ENCODE measurements at places on chromosomes 3 and 15. TPM values are rescaled to one million over a fixed set of nuclear protein-coding genes. Genes with fewer than 3 reads are reported as not detected.

- DNase-seq: peak; percentile 48
Observed at GRCh38 chr15:45714590-45715488, 80.0 kb downstream of the SQOR start.

DNA sequence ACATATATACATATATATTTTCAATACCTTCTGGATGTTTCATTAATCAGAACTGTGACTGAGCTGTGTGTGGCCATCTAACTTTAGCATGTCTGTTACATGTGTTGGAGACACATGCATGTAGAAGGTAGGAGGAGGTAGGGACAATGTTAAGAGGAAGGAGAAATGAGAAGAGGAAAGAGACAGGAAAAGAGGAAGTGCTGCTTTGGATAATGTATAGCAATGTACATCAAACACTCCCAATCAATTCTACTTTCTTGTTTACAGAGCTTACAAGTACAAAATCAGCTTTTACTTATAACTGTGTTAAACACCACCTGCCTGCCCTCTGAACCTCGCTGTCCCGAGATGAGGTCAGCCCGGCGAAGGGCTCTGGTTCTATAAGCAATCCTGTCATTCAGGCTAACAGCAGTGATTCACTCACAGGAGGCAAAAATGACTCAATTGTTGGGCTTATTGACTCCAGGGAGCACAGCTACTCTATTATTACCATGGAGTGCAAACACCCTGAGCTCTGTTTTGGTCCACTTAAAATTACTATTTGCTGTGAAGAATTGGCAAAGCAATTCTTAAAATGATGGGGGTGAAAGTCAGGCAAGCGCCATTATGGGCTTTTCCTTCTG is 188.9 kb downstream of the MEIS2 start:
- no peak for DNase-seq

Gene GOLGA6C
- not detected for total RNA-seq

DNA sequence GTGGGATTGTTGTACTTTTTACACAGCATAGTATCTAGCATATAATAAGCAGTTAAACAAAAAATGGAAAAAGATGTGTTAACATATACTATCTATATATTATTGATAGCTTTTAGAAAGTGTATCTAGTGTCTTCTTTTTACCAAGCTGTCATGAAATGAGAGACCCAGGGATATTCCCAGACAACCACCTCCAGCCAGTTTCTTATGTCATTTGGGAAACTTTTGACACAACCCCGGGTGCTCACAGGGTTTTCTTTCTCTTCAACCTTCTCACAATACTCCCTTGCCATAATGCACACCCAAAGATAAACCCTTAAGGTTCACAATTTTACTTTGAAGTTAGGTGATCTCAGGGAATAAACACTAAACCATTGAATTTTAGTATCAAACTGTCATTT is 4.8 kb upstream of the PLA1A start:
- no peak for DNase-seq

DNA sequence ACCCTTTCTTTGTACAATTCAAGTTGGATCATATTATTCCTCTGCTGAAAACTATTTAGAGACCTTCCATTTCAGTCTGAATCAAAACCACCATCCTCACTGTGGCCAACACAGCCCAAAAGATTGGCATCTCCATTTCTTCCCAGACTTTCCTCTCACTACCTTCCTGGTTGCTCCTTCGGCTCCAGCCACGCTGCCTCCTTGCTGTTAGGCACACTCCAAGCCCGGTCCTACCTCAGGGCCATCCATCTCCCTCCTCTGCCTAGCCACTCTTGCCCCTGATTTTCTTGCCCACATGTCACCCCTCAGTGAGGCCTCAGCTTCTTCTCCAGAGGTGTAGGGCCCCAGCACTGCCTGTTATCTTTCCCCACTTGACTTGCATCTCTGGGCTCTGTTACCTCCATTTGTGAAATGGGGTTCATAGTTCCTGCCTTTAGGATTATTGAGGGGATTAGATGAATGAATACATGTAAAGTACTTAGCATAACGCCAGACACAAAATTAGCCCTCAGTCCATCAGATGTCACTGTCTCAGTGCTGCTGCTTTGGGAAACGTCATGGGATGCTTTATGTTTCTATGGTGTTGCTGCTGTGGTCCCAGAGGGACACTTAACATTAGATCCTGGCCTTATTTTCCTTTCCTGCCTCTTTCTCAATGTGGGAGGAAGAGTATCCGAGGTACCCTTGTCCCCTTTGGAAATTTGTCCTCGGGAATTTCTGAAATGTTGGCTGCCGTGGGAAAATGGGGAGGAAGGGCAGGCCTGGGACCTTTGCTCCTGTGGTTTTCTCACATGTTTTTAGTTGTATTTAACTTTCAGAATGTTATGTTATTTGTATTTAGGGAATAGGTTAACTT is 31.3 kb downstream of the SNRK start:
- no peak for DNase-seq

Gene SPTSSB
- total RNA-seq: 8.1 TPM

Gene A4GNT
- not detected for total RNA-seq

- no peak for DNase-seq
Observed at GRCh38 chr3:1091286-1091685, 1.5 kb upstream of the CNTN6 start.

- DNase-seq: no peak
Observed at GRCh38 chr3:136604961-136605360, 147.2 kb downstream of the STAG1 start.

- no peak for DNase-seq
Observed at GRCh38 chr3:39398700-39399099, 7.8 kb upstream of the RPSA start.

Data from dorsolateral prefrontal cortex (tissue), 122 donors.